T-helper 1 cell treated with Interleukin-12 subunit alpha and Interleukin-12 subunit beta and Interleukin-4 antibody, amounts not matched to agents 30 ng/mL and 1 ng/mL, for 36 hours (primary cell): ENCODE measurements at places on chromosomes 7 and 10. TPM values are rescaled to one million over a fixed set of nuclear protein-coding genes. Genes with fewer than 3 reads are reported as not detected.

CUBN gene
- total RNA-seq = 0.39 and 1.4 TPM in 2 replicates

AS3MT gene
- total RNA-seq = 0.12 TPM in 1 of 2 replicates, not detected in the other

ZNF425 gene
- 0.86 and 1.1 TPM in 2 replicates for total RNA-seq

CNNM2 gene
- 6.8 and 8.6 TPM in 2 replicates for total RNA-seq

TPK1 gene
- 12.1 and 16.3 TPM in 2 replicates for total RNA-seq

C10orf105 gene
- 0.29 and 0.42 TPM in 2 replicates for total RNA-seq

CLDN3 gene
- total RNA-seq = not detected in 2 replicates

GPR15LG gene
- total RNA-seq = not detected in 2 replicates

PAPOLB gene
- not detected in 2 replicates for total RNA-seq

DDC gene
- not detected in 2 replicates for total RNA-seq

MLXIPL gene
- not detected in 2 replicates for total RNA-seq

SFTPD gene
- total RNA-seq = not detected in 2 replicates

KCND2 gene
- total RNA-seq = not detected in 2 replicates

GDF2 gene
- total RNA-seq = not detected in 2 replicates

HECTD2 gene
- 1.7 and 2.9 TPM in 2 replicates for total RNA-seq

LIPA gene
- 13.0 and 14.6 TPM in 2 replicates for total RNA-seq

FLNC gene
- 0.02 TPM in 1 of 2 replicates, not detected in the other for total RNA-seq

LLCFC1 gene
- total RNA-seq = not detected in 2 replicates

CDK14 gene
- 0.34 and 0.39 TPM in 2 replicates for total RNA-seq

OR13A1 gene
- total RNA-seq = not detected in 2 replicates

FOXK1 gene
- 38.3 and 39.5 TPM in 2 replicates for total RNA-seq

RET gene
- total RNA-seq = 2.6 and 2.8 TPM in 2 replicates

CNPY1 gene
- not detected in 2 replicates for total RNA-seq

CFAP69 gene
- not detected in 2 replicates for total RNA-seq

AOC1 gene
- not detected in 2 replicates for total RNA-seq
